ENCODE measurements at places on chromosomes 1 and 21.

GRCh38 chr21:15695241-15695640, 34.5 kb upstream of the USP25 start:
- no peak for DNase-seq

- no peak for DNase-seq
Measured at GRCh38 chr1:206496131-206496793, 11.1 kb upstream of the RASSF5 start.

GRCh38 chr1:58964428-58964827, 180.6 kb upstream of the JUN start:
- DNase-seq = no peak

- no peak for DNase-seq
Measured at GRCh38 chr21:39908265-39908923, 41.2 kb downstream of the PCP4 start.

DNA sequence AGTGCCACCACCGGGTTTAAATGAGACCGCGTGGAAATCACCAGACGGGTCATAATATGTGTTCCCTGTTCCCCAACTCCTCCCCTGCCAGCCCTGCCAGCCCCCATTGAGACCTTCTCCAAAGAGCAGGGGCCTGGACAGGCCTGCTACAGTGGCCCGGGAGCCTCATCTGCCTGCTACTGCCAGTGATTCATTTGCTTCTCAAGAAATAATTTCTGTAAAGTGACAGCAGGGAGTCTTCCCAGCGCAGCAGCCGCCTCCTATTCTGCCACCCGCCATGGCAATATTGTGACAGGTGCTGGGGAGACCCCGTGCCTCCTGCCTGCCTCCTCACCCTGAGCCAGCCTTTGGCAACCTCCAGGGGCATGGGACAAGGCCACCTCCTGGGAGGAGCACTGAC, 8.9 kb downstream of the IFFO2 start:
- DNase-seq = no peak

Measured in stimulated activated CD8-positive, alpha-beta memory T cell treated with anti-CD3 and anti-CD28 coated beads, Interleukin-12 subunit alpha, Interleukin-12 subunit beta, amount 100 ng/mL, for 1 hour (primary cell).